GM12878 (cell line): ENCODE measurements at places on chromosomes 7 and 10. TPM values are rescaled to one million over a fixed set of nuclear protein-coding genes. Genes with fewer than 3 reads are reported as not detected.

GRCh38 chr10:122879339-122880273 lies at the start of gene FAM24B:
FAM24B (minus strand) TSS chr10:122879581; CDS start chr10:122850515, 29,066 bp downstream.
- DNase-seq: peak; percentile 92

DNA sequence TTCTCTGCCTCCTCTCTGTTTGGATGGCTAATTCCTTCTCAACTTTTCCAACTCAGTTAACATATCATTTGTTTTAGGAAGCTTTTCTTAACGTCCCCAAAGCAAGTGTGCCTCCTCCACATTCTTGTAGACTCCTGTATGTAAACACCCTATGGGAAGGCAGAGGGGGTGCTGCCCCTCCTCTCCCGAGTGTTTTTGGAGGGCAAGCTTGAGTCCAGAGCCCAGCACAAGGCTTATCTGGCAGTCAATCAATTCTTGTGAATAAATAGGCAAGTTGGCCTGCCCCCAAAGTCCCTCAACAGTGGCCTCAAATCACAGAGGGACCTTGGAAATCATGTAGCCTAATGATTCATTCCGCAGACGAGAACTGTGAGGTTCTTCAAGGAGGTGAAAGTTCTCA lies 305.6 kb downstream of the RPS24 start:
- DNase-seq: no peak

GRCh38 chr7:28076423-28077200 lies 104.0 kb downstream of the JAZF1 start:
- no peak for DNase-seq

DNA sequence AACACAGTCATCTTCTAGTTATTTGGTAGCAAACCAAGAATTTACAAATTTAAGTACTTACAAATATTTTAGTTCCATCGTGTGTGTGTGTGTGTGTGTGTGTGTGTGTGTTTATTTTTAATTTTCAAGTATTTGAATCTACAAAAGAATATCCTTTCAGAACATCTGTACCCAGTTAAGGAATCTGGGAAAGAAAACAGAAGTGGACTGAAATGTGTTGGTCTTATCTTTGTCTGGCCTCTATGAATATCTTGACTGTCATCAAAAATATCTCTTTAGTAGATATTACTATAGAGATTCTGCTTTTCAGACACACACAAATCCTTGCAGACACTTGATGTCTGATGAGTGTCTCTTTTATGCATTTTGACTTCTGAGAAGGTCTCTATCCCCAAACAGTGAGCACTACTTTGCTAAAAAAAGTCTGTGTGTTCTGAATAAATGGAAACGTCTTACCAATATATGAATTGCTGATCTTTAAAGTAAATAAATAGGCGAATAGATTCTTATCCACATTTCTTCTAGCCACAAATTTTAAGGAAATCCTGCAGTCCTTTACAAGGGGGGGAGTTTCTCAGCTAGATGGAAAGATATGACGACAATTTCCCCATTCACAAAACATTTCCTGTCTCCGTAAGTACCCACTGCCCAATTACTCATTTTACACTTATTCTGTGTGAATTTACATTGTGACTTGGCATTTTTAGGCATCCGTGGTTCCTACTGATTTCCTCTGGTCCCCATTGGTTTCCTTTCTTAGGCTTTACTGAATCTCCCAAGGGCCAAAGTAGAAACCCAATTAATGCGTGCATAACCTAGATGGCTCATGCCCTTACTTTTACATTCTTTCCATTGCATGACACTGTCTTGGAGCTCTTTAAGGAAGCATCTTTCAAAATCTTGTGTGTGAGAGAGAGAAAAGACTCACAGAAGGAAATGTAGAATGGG lies 36.0 kb downstream of the NRCAM start:
- no peak for DNase-seq

- no peak for DNase-seq
Measured at GRCh38 chr7:19375976-19376375, 230.8 kb upstream of the FERD3L start.

DNA sequence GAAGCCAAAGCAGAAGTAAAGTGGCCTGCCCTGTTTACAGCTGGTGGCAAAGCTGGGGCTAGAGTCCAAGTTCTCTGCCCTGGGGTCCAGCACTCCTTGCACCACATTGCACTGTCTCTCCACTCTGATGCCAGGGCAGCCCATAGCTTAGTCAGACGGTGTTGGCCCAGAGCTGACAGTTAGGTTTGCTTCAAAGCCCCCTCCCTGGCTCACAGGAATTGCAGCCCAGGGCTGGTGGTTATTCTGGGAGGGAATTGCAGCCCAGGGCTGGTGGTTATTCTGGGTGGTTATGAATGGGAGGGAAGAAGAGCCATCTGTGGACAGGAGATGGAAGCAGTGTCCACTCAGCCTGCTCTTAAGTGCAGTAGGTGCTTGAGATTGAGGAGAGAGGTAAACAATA lies 88.9 kb downstream of the SCRN1 start:
- DNase-seq: no peak

DNA sequence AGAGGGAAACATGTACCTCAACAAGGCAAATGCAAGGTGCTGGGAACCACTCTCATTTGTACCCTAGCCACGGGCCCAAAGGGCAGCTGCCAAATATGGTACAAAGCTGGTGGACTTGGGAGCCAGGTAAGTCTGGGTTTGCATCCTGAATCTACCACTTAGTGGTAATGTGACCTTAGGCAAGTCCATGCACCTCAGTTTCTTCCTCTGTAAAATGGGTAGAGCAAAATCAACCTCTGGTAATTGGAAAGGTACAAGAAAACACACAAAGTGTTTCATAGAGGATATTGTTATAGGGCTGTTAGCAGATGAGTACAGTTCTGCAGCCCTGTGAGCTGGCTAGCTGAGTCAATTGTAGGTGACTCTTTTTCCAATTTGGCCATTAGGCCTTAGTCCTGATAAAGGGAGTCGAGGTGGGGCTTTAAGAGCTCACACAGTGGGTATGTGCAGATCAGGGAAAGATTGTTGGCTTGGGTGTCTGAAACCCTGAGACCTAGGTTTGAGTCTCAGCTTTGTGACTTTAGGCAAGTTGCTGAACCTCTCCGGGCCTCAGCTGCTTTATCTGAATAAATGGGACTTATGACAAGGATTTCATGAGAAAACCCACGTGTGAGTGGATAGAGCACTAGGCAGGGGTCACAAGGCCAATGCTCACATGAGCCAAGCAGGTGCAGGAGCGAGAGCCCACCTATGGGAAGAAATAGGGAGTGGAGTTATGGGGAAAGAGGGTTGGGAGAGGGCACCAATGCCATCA lies 121.3 kb upstream of the GDF10 start:
- DNase-seq: no peak

DNA sequence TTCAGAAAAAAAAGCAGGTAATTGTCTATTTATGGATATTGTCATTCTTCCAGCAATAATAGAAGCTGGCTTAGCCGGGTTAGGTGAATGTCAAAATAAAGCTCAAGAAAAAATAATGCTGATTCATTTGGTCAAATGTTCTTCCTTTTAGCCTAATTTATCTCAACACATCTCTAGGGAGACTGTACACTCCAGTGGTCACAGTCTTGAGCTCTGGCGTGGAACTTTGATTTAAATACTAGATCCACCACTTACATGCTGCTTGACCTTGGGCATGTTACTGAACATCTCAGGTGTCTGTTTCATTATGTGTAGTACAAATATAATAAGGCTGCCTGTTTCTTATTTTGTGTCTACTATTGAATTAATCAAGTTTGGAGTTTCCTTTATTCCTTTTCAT lies 22.0 kb downstream of the PRTFDC1 start:
- peak; percentile 78 for DNase-seq

DNA sequence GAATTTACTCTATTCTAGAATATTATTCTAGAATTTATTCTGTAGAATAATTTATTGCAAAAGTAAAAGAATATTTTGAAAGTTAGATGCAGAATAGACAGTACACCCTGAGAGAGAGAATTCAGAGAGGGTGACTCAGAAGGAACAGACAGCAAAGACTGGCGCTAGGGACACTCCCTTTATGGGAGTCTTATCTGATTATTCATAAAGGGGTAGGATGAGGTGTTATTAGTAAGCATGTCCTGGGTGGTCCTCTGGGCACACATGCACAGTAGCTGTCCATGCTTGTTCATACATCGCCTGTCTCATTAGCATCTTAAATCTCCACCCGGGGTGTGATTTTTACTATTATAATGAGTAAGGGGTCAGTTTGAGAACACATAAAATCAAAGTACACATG lies 100.1 kb downstream of the XPNPEP1 start:
- DNase-seq: no peak

GRCh38 chr10:79188154-79188965 lies 119.6 kb downstream of the ZMIZ1 start:
- no peak for DNase-seq

DNA sequence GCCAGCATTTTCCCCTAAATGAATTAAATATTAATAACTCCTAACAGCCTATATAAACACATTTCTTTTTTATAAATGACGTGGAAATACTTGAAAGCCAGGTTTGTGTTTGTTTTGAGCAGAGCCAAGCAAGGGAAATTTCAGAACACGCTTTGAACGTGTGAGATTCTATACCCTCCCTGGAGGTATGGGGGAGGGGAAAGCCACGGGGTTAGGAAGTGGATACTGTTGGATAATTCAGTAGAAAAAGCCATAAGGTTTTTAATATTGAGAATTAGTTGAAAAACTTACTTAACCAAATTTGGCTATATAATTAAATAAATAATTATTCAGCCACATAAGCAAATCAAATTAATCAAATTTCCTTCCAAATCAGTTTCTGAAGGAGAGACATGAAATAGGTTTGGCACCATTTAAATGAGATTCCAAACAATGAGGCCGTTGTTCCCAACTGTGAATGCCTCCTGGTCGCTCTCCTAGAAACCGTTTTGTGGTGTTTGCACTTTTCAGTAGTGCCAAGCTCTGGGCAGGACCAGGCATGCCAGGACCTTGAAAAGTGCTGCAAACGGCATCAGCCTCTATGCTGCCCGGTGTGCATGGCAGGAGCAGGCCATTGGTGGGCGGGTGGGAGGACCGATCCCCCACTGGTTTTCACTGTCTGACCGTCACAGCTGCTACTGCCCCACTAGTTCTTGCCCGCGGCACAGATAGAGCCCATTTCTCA lies 88.1 kb downstream of the SEPTIN14 start:
- DNase-seq: no peak

DNA sequence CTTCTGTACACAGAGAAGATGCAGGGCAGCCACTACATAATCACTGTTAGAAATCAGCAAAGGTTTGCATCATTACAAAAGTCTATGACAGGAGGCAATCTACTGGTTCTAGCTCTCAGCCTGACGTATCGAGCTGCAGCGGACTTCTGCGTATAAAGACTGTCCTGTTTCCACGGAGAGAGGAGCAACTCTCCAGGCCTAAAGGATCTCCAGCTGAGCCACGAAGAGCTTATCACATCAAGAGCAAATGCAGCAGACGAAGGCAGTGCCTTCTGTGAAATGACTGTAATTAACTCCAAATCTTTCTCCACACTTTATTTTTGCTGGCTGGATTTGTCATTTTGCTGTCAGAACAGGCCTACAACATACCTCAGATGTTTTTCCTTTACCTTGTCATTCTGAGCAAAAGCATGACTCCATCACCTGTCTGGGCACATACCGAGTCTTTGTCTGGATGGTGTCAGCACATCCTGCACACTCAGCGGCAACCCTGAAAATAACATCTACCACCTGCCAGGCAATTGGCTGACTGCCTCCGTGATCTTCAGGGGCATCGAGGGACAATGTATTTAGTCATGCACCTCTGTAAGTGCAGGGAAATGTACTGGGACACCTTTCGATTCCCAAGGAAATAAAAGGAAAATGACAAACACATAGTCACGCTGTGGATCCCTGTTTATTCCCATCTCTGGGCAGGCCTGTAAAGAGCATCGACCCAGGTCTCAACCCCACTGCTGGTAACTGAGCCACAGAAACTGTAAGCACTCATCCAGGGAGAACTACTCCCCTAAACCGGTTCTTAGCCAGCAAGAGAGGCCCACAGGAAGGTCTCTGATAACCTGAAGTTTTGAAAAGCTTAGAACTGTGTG lies 26.3 kb upstream of the SH3PXD2A start:
- no peak for DNase-seq

DNA sequence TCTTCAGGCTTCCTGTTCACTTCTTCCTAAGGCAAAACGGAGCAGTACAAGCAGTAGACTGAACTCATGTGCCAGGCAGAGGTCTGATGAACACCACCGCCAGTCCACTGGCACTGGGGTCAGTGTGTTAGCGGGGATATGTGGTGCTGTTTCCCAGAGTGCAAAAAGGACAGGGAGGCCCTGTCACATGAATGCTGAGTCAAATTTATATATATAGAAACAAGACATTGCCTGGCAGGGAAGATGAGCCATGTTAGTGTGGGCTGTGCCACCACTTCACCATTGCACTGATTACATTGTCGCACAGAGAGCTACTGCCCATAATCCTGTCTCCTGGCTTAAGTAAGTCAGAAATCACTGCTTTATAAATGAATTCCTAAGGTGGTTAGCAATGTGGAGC lies 122.2 kb upstream of the AMPH start:
- DNase-seq: no peak

- no peak for DNase-seq
Measured at GRCh38 chr7:75572396-75572795, 80.3 kb downstream of the SPDYE5 start.

DNA sequence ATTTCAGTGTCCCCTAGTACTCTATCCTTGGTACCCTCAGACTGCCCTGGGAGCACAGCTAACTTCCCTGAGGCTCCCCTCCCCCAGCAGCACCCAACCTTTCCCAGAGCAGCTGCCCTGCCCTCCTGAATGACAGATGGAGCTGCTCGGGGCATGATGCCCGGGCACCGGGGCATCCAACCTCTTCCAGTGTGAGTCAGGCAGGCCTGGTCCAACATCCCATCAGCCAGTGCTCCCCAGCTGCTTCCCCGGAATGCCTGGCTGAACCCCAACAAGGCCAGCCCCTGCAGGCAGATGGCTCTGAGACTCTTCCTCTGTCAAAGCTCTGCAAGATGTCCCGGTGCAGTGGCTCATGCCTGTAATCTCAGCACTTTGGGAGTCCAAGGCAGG lies 11.9 kb upstream of the TSPAN15 start:
- no peak for DNase-seq

GRCh38 chr7:107890493-107890961 lies 456 bp upstream of the DLD start:
- no peak for DNase-seq

GRCh38 chr10:70354556-70354955 lies 27.9 kb downstream of the LRRC20 start:
- no peak for DNase-seq

DNA sequence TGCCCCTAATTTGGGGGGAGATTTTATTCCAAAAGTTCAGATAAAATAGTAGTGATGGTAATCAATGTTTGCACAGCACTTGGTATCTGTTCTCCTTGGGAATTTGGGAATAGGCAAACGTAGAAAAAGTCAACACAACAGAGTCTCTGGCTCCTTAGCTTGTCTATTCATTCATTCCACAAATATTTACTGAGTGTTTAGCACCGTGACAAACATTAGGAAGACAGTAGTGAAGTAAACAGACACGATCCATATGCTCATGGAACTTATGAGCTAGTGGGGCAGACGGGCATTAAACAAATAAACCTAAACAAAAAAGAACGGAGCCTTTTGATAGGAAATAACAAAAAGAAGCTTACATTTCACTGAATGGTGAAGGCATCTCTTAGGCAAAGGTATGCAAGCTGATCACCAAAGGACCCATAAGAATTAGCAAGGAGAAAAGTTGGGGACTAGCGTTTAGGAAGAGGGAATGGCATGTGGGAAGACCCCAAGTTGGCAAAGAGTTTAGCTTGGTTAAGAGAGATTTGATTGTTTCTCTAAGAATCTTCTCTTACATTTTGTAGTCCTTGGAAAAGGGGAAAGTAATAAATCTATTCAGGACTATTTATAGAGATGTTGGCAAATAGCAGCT lies 243.9 kb upstream of the NPY start:
- DNase-seq: no peak

Gene PEX1
- total RNA-seq: 10.3 and 10.6 TPM in 2 replicates

Gene LIPK
- total RNA-seq: not detected in 2 replicates

Gene GALNT17
- 0.15 TPM in 1 of 2 replicates, not detected in the other for total RNA-seq

Gene CNPY1
- not detected in 2 replicates for total RNA-seq

Gene PSPH
- 24.8 and 25.0 TPM in 2 replicates for total RNA-seq
